ENCODE measurements at places on chromosomes 7 and 10.

GRCh38 chr10:2043379-2043778, 306.1 kb upstream of the ADARB2 start:
- no peak for DNase-seq

DNA sequence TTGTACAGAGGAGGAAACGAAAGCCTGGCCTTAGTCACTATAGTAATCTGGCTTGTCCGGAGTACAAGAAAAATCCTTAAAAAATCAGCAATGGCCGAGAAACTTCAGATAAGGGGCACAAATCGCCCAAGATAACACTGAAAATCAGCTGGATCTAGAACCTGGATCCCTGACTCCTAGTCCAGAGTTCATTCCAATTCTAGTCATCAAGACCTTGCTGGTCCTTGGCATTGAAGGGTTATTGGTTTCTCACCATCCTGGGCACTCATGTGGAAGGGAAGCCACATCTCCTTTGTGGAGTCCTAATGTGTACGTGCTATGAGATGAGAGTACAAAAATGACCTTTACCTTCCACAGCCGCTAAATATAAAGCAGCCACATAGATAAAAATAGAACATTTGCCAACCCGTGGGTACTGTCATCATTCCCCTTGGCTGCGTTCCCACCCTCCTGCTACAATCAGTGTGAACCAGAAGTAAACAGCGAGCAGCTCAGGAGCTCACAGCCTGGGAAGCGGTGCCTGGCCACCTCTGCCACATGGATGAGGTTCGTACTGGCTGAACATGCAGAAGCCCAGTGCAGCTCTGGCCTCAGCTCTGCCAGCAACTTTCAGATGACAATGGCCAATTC, 116.0 kb upstream of the PDLIM1 start:
- no peak for DNase-seq

DNA sequence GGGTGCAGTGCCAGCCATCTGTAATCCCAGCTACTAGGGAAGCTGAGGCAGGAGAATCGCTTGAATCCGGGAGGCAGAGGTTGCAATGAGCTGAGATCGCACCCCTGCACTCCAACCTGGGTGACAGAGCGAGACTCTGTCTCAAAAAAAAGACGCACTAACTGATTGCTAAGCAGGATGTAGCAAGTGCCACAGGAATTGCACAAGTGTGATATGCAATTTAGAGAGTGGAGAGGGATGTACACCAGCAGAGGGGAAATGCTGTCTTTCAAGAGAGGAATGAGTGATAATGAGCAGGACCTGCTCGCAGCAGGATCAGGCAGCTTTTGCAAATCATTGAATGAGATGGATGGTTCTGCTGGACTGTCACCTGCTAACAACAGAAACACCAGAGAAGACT, 13.3 kb upstream of the SLC16A12 start:
- DNase-seq: no peak

- no peak for DNase-seq
Measured at GRCh38 chr7:88318196-88318595, 11.5 kb upstream of the STEAP4 start.

DNA sequence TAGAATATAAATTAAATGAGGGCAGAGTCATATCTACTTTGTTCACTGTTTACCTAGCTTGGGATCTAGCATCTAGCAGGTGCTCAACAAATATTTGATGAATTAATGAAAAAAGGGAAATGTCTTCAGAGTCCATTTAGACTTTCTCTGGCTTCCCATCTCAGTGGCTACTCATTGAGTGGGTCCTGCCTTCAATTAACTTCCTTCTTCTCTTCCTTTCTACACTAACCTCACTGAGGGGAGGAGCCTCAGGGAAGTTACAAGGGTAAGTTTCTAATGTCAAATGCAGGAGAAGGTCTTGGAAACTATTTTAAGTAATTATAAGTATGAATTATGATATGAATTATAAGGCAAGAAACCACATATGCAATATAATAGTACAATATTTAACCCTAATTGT, 28.2 kb upstream of the MPP7 start:
- DNase-seq: no peak

GRCh38 chr7:27105301-27106031, 3.0 kb upstream of the HOXA2 start:
- DNase-seq: no peak

GRCh38 chr10:112858986-112859651, 90.9 kb upstream of the TCF7L2 start:
- DNase-seq: no peak

- no peak for DNase-seq
Measured at GRCh38 chr7:81674431-81674830, 95.4 kb downstream of the HGF start.

GRCh38 chr7:75630549-75630948, 108.2 kb downstream of the HIP1 start:
- no peak for DNase-seq

DNA sequence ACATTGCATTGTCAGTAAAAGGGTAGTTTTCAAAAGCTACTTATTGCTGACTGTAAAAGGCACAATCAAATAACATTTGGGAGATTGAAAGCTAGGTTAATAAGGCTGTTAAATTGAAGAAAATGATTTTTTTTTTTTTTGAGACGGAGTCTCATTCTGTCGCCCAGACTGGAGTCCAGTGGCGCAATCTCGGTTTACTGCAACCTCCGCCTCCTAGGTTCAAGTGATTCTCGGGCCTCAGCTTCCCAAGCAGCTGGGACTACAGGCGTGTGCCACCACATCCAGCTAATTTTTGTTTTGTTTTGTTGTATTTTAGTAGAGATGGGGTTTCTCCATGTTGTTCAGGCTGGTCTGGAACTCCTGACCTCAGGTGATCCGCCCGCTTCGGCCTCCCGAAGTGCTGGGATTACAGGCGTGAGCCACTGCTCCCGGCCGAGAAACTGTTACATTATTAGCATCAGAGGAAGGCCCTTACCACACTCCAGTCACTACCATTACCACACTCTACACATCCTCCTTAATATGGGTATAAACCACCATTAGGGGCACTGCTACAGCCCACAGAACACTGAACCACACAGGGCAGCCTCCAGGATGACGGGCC, 1.0 kb downstream of the CYP51A1 start:
- DNase-seq: no peak

- no peak for DNase-seq
Measured at GRCh38 chr7:105015390-105015965, 1.5 kb downstream of the KMT2E start.

DNA sequence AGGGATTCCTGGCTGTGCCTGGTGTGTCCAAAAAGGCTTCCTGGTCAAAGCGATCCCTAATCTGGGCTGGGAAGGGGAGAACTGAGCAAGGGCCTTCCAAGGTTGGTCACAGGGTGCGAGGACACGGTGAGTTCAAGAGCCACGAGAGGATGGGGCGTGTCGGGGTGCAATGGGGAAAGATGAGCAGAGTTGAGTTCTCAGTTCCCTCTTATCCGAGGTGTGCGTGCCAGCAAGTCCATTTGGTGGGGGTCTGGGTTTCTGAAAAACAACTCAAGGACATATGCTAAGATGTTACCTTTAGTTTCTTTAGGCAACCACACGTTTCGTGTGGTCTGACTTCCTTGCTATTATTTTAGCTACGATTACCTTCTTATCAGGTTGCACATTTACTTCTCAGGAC, 1.3 kb downstream of the ZNF775 start:
- DNase-seq: no peak

DNA sequence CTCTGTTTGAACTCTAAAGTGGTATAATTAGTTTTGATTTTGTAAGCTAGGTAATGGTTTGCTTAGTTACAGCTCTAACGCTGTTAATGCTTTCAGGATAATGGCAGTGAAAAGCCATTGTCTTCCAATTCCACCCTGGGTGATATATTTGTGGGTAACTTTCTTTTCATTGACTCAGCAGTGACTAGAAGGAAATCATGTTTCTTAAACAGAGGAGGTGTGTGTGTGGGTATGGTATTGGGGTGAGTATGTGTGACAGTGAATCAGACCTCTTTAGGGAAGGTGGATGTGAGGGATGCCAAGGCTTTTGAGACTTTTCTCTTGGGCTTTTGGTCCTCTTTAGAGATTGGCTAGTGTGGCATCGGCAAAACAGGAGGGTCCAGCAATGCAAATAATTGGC, 13.6 kb downstream of the ENTPD7 start:
- no peak for DNase-seq

DNA sequence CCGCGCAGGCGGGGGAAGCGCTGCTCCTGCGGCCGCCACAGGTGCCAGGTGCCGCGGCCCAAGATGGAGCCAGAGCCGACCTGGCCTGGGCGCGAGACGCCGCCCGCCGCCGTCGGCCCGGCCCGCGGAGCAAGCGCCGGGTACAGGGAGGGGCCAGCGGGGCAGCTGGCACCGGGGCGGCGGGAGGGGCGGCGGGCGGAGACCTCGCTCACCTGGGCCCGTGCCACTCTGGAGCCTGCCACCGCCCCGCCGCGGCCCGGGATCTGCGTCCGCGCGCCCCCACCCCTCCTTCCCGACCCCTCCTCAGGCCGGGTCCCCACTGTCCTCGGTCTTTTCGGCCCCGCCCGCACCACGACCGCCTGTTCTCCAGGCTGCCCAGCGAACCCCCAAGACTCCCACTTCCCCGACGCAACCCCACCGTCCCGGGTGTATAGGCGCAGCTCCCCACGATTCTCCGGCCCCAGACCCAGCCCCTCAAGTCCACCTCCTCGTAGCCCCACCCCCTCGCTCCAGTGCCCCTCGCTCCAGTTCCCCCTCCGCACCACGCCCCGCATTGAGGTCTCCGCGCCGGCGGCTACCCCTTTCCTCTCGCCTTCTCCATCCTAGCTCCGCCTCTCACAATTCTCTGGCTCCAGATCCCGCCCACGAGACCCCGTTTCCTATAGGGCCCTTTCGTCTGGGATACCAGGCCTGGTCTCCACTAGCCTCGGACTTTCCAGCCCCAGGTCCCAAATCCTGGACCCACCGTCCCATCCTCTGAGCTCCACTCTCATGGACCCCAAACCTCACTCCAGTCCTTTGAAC, at the start of gene GPRIN2:
GPRIN2 (minus strand) TSS at position 144 of the 804 bp plus-strand sequence. CDS start 5,922 bp downstream, outside the sequence.
- peak; percentile 12 for DNase-seq

DNA sequence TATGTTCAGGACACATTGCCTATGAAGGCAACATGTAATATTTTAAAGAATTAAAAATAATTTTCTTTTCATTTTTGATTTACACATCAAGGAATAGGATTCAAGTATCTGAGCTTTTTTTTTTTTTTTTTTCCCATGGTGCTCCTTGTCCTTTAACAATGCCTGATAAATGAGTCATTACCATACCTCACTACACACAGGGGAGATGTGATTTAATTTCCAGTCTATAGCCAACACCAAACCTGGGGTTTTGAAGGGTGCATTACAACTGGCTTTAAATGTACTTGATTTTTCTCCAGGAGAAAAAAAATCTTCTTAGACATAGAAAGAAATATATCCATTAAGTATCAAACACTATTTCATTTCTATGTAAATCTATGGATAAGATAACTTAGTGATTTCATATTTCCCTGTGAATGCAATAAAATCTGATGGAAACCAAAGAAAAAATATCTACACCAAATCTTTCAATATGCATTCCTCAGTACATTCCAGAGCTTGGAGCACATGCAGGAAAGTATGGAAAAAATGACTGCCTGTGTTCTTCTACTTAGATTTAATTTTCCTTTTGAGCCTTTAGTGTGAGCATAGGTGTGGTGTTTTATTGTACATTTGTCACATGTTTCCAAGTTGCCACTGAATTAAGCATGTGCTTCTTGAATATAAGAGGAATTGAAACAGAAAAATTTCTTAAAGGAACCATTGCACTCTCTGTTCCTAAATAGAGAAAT, 204.8 kb upstream of the MEOX2 start:
- no peak for DNase-seq

DNA sequence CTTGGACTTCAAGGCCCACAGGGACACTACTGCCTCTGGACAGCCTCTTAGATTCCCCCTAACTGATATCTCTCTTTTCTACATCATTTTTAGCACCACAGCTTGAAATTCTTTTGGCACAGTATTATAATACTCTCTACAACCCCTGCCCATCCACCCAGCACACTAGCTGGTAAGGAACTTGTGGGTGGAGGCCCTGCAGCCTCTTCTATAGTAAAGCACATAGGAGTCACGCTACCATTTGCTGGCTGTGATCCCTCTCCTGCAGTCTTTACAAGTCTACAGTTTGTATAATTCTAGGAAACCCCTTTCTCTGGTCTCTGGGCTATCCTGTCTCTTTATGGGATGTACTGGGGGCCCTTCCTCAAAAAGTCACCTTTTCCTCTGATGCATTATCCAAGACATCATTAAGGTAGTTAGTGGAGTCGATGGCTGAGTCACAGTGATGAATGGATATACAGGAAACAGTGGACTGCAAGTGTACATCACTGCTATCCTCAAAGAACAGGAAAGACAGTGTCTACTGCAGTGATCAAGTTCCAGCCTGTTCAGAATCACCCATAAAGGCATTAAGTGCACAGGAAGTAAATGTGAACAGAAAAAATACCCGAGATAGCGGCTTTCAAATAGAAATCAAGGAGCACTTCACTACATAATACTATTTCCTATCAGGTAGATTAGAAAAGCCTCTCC, 54.4 kb downstream of the STK17A start:
- DNase-seq: no peak

- no peak for DNase-seq
Measured at GRCh38 chr10:132133005-132133404, 53.7 kb upstream of the DPYSL4 start.

DNA sequence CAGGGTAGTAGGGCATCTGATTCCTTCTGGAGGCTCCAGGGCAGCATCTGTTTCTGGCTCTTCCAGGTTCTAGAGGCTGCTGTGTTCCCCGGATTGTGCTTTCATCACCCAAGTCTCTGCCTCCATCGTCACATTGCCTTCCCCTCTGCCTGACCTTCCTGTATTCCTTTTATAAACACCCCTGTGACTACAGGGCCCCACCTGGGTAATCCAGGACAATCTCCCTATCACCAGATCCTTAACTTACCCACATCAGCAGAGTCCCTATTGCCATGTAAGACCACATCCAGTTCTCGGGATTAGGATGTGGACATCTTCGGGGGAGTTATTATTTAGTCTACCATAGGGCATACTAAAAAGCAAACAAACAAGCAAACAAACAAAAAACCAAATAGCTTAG, 39.4 kb upstream of the AGR3 start:
- DNase-seq: no peak

DNA sequence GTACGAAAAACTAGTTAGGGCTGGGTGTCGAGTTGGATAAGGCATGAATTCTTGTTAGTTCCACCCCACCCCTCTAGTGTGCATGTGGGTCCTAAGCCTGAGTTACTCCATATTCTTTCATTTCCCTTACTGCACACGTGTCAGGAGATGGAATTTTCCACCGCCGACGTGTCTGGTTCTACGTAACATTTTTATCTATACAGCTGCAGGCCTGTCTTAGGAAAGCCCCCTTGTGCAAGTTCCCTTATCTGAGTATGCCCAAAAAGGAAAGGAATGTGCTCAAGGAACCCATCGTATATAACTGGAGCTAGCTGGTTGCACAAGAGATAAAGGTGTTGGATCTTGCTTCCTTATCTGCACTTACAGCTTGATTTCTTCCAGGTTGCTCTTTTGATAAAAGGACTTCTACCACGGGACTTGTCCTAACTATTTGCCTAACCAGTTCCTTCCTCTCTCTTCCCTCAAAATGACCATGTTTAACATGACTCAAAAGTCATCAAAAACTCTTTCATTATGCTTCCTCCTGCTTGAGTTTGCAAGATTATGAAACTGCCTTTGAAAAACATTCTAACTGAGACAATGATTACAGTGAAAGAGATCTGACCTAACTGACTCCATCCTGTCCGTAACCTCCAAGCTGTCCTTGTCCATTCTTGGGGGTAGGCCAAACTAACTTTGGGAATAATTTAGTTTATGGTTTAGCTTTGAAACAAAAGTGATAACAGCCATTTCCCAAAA, 181.4 kb downstream of the AKR1D1 start:
- no peak for DNase-seq
